Activated CD4-positive, alpha-beta memory T cell treated with anti-CD3 and anti-CD28 coated beads, Interleukin-2, amount 10 ng/mL, durations not matched to agents 7 days and 5 days (primary cell): ENCODE measurements at places on chromosomes 3 and 15. TPM values are rescaled to one million over a fixed set of nuclear protein-coding genes. Genes with fewer than 3 reads are reported as not detected.

GRCh38 chr3:170027233-170028102 is 10.3 kb upstream of the GPR160 start:
- DNase-seq = peak; percentile 61

DNA sequence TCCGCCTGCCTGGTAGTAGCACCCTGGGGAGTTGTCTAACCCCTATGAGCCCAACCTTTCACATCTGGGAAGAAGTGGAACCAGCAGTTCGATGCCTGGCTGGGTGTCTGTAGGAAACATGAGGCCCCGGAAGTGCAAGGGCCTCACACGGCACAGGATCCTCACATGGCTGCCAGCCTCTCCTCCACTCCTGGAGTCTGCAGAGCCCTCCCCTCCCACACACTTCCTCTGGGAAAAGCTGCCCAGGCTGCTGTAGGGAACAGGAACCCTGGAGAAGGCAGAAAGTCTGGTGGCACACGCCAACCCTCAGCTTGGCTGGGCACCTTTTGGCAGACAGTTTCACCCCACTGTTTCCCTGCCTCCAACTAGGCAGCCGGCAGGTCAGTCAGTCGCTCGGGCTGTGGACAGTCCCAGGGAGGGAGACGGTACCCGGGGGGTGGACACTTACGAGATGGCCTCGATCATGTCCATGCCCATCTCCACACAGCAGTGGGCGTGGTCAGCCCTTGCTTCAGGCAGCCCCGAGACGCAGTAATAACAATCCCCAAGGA is 118.4 kb downstream of the ADCY5 start:
- DNase-seq = no peak

Gene CCR2
- 174 TPM for total RNA-seq

DNA sequence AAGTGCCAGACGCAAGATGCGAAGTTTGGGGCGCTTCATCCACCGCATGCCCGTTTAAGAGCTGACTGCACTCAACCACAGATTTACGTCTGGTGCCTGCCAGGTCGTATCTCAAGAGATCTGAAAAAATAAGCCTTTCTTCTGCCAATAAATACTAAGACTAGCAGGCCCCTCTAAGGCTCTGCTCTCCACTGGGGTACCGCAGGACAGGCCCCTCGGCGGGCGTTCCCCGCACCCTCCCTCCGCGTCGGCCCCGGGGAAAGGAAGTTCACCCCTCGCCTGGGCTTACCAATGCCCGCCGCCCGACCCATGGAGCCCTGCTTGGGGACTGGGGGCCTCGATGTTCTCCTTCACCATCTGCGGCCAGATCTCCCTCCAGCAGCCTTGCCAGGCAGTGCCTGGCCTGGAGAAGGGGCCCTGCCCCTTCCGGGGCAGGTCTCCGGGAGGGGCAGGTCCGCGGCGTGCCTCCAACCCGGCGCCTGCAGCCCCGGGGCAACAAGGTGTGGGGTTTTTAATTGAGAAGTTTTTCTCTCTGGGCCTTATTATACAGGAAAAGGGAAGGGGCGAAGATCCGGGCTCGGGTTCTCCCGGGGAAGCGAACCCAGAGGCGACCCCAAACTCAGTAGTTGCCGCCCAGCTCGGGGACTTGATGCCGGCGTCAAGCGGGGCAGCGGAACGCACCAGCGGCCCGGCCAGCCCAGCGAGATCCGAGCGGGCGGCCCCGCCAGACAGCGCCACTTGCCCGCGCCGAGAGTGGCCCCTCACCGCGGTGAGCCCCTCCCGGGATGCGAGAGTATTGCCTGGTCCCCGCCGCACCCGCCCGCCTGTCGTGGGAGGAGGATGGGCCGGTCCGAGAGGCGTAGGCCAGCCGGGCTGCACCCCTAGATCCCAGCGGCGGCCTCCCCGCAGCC is 735 bp downstream of the GOLGA8B start:
- peak; percentile 58 for DNase-seq

DNA sequence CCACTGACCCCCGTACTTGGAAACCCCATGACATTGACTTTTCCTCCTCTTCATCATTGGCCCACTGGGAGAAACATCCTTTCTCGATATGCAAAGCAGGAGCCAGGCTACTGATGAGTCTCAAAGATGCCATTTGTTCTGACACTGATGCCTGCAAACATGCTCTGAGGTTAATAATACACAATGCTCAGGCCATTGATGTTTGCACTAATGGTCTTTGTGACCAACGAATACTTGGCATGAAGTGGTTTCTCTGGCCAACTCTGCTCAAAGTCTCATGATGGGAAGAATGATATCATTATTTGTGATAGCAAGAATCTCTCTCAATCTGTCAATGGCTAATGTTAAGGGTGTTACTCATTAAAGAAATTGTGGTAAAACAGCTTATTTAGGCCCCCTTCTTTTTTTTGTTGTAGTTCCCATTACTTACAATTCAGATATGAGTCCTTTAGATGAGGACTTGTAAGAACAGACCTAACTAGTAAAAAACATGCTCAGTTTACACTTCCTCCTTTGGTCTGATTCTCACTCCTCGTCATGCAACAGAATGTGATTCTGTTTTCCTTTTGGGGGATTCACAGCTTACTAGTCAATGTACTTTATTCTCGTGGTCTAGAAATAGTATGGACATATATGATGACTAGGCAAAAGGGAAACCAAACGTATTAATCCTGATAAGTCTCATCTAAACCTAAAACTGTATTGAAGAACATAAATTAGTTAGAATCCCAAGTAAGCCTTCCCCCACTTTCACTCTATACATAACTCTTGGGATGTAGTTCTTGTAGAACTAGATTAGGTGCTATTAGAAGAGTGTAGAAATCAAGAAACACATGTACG is 488.8 kb upstream of the DPPA4 start:
- no peak for DNase-seq

- DNase-seq = peak; percentile 60
Measured at GRCh38 chr15:74776821-74777768, 4.8 kb upstream of the CSK start.

DNA sequence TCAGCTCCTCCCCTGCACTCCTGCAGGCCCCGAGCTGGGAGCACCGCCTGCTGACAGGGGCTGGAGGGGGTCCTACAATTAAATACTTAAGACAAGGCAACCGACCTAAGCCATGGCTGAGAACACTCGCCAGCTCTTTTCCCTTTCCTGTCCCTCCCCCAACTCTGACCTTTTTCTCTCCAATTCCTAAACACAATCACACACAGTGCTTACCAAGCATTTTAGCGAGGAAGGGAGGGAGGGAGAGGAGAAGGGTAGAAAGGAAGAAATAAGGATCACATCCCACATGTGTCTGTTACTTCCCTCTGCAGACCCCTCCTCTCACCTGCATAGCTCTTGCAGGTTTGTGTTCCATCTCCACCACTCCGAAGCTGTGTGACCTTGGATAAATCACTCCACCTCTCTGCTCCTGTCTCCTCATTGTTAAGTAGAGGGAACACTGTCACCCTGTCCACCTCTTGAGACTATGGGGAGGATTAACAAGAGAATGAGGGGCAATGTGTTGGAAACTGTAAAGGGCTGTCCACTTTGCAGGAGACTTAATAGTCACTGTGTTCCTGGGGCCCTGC is 63.6 kb downstream of the CYP11A1 start:
- DNase-seq = no peak

Gene LZTFL1
- 8.4 TPM for total RNA-seq

Gene LXN
- 10.3 TPM for total RNA-seq

DNA sequence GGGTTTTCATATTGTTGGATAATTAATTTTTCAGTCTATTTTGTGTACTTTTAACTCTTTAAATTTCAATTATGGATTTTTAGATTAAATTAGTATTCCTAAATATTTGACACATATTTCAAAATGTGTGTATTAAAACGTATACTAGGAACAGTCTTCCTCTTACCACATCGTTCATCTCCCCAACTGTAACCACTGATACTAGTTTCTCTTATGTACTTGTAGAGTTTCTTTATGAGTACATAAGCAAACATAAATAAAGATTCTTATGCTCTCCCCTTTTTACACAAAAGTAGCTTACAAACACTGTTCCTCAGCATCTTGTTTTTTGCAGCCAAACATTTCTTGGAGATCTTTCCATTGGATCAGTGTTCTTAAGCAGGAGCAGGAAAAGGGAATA is 45.9 kb downstream of the CMSS1 start:
- no peak for DNase-seq

- no peak for DNase-seq
Measured at GRCh38 chr3:48614044-48614443, 4.6 kb upstream of the UQCRC1 start.

- DNase-seq = no peak
Measured at GRCh38 chr3:141456301-141456625, 30.6 kb upstream of the RASA2 start.
